ENCODE measurements at places on chromosomes 7 and 10.

GRCh38 chr7:64775289-64775688 lies 18.9 kb upstream of the ZNF138 start:
- no peak for DNase-seq

DNA sequence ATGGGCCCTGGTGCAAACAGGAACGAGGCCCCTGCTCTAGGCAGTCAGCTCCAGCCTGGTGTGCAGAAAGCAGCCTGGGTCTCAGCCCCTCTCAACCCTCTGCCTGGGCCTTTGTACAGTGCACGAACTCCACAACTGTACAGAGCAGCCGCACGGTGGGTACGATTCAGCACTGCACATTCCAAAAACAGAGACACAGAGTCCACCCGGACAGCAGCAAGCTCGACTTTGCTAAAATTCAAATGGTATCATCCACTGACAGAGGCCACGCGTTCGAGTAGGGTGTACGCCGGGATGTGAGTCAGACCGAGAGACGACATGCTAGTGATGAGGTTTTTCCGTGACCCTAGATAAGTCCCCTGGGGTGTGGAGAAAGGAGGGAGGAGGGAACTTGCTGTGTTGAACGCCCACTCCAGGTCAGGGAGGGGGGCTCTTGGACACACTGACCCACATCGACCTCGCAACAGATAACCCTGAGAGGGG lies 65.6 kb upstream of the PDGFA start:
- peak; percentile 58 for DNase-seq

GRCh38 chr10:124696446-124697392 lies 47.5 kb downstream of the FAM53B start:
- no peak for DNase-seq

- no peak for DNase-seq
Measured at GRCh38 chr10:121307411-121307980, 290.7 kb downstream of the FGFR2 start.

- no peak for DNase-seq
Measured at GRCh38 chr10:123062726-123063125, 53.9 kb downstream of the ACADSB start.

DNA sequence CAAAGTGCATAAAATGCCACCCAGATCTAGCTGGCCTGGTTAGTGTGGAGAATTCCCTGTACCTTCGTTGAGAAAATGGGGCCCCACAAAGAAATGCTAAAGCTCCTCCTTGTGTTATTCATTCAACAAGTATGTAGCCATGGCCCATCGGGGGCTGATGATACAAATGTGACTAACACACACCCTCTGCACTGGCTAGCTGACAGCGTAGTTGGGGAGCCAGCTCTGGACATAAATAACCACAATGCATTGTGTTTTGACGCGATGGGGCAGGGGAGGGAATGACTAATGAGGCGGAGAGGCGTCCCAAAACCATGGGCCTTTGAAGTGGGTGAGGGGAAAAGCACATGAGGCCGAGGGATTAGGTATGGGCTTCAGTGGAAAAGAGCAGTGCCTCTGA lies 28.2 kb upstream of the ASL start:
- DNase-seq = no peak
